Upper lobe of left lung (tissue), 6 donors: ENCODE measurements at places on chromosomes 7 and 10. TPM values are rescaled to one million over a fixed set of nuclear protein-coding genes. Genes with fewer than 3 reads are reported as not detected.

- H3K36me3 ChIP-seq = no peaks in the 10 kb centered on the region
- H3K4me1 ChIP-seq = peaks cover 36% of the 10 kb centered on the region
- no peaks in the 10 kb centered on the region for H3K27me3 ChIP-seq
- H3K4me3 ChIP-seq = peak overlapping the region; percentile 61
- H3K27ac ChIP-seq = peak overlapping the region; percentile 92
Observed at GRCh38 chr10:112950714-112951358, 789 bp downstream of the TCF7L2 start.

- H3K27ac ChIP-seq = peak overlapping the region; percentile 65
- no peaks in the 10 kb centered on the region for H3K27me3 ChIP-seq
- DNase-seq = no peak
- H3K36me3 ChIP-seq = peaks cover 16% of the 10 kb centered on the region
- peaks cover 46% of the 10 kb centered on the region for H3K4me1 ChIP-seq
Observed at GRCh38 chr7:135206941-135207391, 4.4 kb downstream of the WDR91 start.

GRCh38 chr7:133112335-133112734 lies 30.4 kb upstream of the CHCHD3 start:
- no peaks in the 10 kb centered on the region for H3K36me3 ChIP-seq
- H3K4me1 ChIP-seq = no peaks in the 10 kb centered on the region
- no peak overlapping the region for H3K27ac ChIP-seq
- H3K4me3 ChIP-seq = no peak overlapping the region
- no peaks in the 10 kb centered on the region for H3K27me3 ChIP-seq

GRCh38 chr7:20085086-20085485 lies 132.1 kb downstream of the MACC1 start:
- H3K4me3 ChIP-seq = no peak overlapping the region
- H3K27me3 ChIP-seq = no peaks in the 10 kb centered on the region
- H3K27ac ChIP-seq = no peak overlapping the region
- no peak for DNase-seq

DNA sequence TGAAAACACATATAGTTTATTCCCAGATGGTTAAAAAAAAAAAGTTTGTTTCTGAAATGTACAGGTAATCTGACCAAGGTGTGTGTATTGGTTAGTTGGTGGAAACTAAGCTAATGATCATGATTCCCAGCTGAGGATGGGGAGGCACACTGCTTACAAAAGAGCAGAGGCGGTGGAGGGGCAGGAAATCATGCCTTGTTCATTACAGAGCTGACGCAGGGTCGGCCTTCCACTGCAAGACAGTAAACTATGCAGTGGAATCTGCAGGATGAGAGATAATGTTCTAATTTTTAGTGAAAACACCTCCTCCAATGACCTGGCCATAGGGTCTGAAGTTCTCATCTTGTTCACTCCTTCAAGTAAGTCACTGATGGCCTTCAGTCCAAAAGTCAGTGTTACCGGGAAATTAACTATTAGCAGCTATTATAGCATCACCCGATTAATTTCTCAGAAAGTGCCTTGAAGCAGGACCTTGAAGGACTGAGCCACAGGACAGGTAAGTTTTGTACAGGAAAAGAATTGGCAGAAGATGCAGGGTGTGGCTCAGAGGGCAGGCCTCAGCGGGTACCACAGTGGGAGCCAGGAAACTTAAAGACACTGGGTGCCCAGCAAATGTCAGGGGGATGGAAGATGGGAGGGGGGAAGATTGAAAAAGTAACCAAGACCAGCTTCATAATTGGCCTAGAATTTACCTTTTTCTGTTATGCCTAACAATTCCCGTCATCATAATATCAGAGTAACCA lies 36.0 kb downstream of the MYOF start:
- peaks cover 43% of the 10 kb centered on the region for H3K4me1 ChIP-seq
- no peak for DNase-seq
- H3K27me3 ChIP-seq = no peaks in the 10 kb centered on the region
- H3K36me3 ChIP-seq = peaks cover 6% of the 10 kb centered on the region

GRCh38 chr10:24603333-24603732 lies 120.4 kb downstream of the ARHGAP21 start:
- H3K27ac ChIP-seq = no peak overlapping the region
- H3K36me3 ChIP-seq = peaks cover 23% of the 10 kb centered on the region
- H3K4me1 ChIP-seq = no peaks in the 10 kb centered on the region
- no peak overlapping the region for H3K4me3 ChIP-seq
- no peaks in the 10 kb centered on the region for H3K27me3 ChIP-seq

GRCh38 chr7:110867771-110868170 lies 223.2 kb upstream of the LRRN3 start:
- H3K4me1 ChIP-seq = peaks cover 6% of the 10 kb centered on the region
- DNase-seq = no peak
- no peaks in the 10 kb centered on the region for H3K27me3 ChIP-seq
- no peak overlapping the region for H3K27ac ChIP-seq
- H3K4me3 ChIP-seq = no peak overlapping the region
- H3K36me3 ChIP-seq = no peaks in the 10 kb centered on the region

- peak overlapping the region; percentile 71 for H3K27ac ChIP-seq
- no peaks in the 10 kb centered on the region for H3K36me3 ChIP-seq
- no peaks in the 10 kb centered on the region for H3K27me3 ChIP-seq
- H3K4me1 ChIP-seq = no peaks in the 10 kb centered on the region
- peak overlapping the region; percentile 36 for H3K4me3 ChIP-seq
Observed at GRCh38 chr7:85184599-85185423, 2.0 kb downstream of the SEMA3D start.

The GPAM gene
- total RNA-seq = 11.5 TPM

DNA sequence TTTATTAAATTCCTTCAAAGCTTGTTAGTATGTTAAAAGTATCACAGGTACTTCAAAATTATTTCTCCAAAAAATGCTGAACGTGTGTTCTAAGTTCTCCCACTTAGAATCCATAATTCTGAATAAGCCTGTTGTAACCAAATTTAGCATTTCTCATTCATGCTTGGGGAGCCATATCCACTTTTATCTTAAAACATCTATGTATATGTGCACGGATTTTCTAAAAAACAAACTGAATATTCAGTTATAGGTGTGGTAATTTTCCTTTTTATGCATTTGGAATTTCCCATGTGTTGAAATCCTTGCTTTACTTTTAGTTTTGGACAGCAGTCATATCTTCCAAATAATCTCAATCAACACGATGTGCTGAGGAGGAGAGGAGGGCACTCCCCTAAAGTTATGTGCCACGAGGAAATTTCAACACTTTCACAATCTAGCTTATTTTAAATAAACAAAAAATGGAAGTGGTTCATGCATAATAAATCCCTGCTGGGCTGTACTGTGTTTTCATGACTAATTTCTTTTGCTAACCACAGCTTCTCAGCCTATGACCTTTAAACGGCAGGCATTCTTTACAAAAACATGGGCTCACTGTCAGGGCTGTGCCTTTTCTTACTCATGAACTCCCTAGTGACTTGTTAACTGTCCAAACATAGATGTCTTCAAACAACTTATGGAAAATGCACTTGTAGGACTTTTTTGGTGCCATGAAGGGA lies 380.3 kb upstream of the SEMA3C start:
- H3K4me1 ChIP-seq = no peaks in the 10 kb centered on the region
- H3K4me3 ChIP-seq = no peak overlapping the region
- no peaks in the 10 kb centered on the region for H3K27me3 ChIP-seq
- DNase-seq = no peak

- H3K27ac ChIP-seq = no peak overlapping the region
- H3K36me3 ChIP-seq = no peaks in the 10 kb centered on the region
- no peak for DNase-seq
- no peaks in the 10 kb centered on the region for H3K27me3 ChIP-seq
- no peak overlapping the region for H3K4me3 ChIP-seq
Observed at GRCh38 chr7:2882111-2882510, 38.0 kb upstream of the GNA12 start.

DNA sequence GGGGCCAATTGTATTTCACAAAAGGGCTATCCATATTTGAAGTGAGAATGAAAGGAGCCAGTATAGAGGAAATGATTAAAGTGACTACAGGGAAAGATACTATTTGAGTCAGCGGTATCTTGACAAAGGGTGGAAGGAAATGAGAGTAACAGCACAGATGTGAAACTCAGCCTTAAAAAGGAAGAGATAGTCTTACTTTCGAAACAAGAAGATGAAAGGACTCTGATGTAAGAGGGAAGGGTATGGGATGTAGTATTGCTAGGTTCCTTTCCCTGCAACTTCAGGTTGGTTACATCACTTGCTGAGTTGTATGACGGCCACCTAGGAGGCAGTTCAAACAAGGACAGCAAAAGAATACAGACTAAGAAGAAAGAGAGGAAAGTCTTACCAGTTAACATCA lies 13.7 kb downstream of the CISD1 start:
- peak overlapping the region; percentile 35 for H3K27ac ChIP-seq
- H3K36me3 ChIP-seq = no peaks in the 10 kb centered on the region
- H3K4me3 ChIP-seq = no peak overlapping the region
- H3K4me1 ChIP-seq = peaks cover 6% of the 10 kb centered on the region

The HABP2 gene
- 0.15 TPM for total RNA-seq

- H3K27ac ChIP-seq = no peak overlapping the region
- H3K4me3 ChIP-seq = no peak overlapping the region
- DNase-seq = no peak
- H3K36me3 ChIP-seq = no peaks in the 10 kb centered on the region
- H3K4me1 ChIP-seq = no peaks in the 10 kb centered on the region
Observed at GRCh38 chr7:90262438-90262837, 17.5 kb downstream of the CFAP69 start.

GRCh38 chr10:49385939-49386922 lies 9.7 kb downstream of the DRGX start:
- no peak for DNase-seq
- no peak overlapping the region for H3K4me3 ChIP-seq
- no peak overlapping the region for H3K27ac ChIP-seq
- H3K27me3 ChIP-seq = no peaks in the 10 kb centered on the region
- no peaks in the 10 kb centered on the region for H3K4me1 ChIP-seq
- no peaks in the 10 kb centered on the region for H3K36me3 ChIP-seq

The CYP3A4 gene
- not detected for total RNA-seq

DNA sequence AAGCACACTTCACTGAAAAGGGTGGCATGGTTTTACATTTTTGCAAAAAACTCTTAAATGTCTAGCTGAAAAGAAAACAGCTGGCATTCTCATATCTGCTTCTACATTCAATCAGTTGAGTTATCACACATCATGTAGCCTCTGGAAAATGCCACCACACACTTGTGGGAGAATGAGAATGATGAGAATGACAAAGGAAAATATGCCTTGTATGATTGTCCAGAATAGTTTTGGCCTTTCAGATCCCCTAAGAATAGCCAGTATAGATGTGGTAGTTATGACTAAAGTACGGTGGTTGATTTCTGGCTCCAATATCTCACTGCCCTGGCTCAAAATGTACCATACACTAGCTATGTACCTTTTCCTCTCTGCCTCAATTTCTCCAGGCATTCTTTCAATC lies 30.2 kb upstream of the FRMD4A start:
- DNase-seq = no peak

DNA sequence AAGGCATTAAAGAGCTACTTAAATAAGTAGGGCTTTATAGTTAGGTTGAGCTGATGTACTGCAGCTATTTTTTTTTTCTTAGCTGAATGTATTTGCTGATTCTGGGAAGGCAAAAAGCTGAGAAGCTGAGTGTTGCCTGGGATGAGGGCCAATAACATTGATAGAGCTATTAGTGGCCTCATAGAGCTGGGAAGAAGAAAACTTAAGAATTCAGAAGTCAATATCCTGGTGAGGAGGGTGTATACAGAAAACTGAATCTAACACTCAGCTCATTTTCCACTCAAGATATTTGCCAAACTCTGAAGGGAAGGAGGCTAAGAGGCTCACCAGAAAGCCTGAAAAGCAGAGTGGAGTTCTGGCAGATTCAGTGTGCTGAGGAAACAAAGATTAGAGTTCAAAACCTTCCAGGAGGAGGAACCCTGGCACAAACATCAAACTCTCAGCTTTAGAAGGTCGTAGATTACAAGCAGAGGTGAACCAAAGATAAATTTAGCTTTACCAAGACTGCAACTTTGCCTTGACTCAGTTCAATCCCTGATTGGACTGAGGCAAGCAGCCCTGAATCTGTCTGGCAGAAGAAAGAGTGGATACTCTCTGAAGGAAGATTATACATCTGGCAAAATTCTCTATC lies 11.3 kb downstream of the PPP1R3C start:
- DNase-seq = no peak
- no peak overlapping the region for H3K4me3 ChIP-seq
- no peak overlapping the region for H3K27ac ChIP-seq
- H3K4me1 ChIP-seq = no peaks in the 10 kb centered on the region

GRCh38 chr10:108787932-108788331 lies 1135.4 kb downstream of the XPNPEP1 start:
- H3K4me1 ChIP-seq = no peaks in the 10 kb centered on the region
- H3K4me3 ChIP-seq = no peak overlapping the region
- no peak for DNase-seq
- no peak overlapping the region for H3K27ac ChIP-seq

- no peak overlapping the region for H3K4me3 ChIP-seq
- no peaks in the 10 kb centered on the region for H3K4me1 ChIP-seq
- no peak for DNase-seq
- H3K27me3 ChIP-seq = no peaks in the 10 kb centered on the region
Observed at GRCh38 chr10:118790058-118790457, 35.3 kb upstream of the CACUL1 start.

- DNase-seq = no peak
- H3K27ac ChIP-seq = no peak overlapping the region
Observed at GRCh38 chr7:124101173-124101768, 68.4 kb upstream of the TMEM229A start.

The NKX1-2 gene
- total RNA-seq = not detected

GRCh38 chr7:8365499-8366110 lies 67.8 kb upstream of the NXPH1 start:
- no peak overlapping the region for H3K27ac ChIP-seq
- H3K36me3 ChIP-seq = no peaks in the 10 kb centered on the region
- DNase-seq = no peak
- no peaks in the 10 kb centered on the region for H3K27me3 ChIP-seq
- H3K4me1 ChIP-seq = no peaks in the 10 kb centered on the region

The RPP30 gene
- 23.3 TPM for total RNA-seq

The SPDYE6 gene
- not detected for total RNA-seq

- no peak overlapping the region for H3K27ac ChIP-seq
- peaks cover 13% of the 10 kb centered on the region for H3K4me1 ChIP-seq
- no peak overlapping the region for H3K4me3 ChIP-seq
- no peaks in the 10 kb centered on the region for H3K27me3 ChIP-seq
Observed at GRCh38 chr10:86648704-86649427, 5.5 kb upstream of the OPN4 start.

The INHBA gene
- total RNA-seq = 6.7 TPM

DNA sequence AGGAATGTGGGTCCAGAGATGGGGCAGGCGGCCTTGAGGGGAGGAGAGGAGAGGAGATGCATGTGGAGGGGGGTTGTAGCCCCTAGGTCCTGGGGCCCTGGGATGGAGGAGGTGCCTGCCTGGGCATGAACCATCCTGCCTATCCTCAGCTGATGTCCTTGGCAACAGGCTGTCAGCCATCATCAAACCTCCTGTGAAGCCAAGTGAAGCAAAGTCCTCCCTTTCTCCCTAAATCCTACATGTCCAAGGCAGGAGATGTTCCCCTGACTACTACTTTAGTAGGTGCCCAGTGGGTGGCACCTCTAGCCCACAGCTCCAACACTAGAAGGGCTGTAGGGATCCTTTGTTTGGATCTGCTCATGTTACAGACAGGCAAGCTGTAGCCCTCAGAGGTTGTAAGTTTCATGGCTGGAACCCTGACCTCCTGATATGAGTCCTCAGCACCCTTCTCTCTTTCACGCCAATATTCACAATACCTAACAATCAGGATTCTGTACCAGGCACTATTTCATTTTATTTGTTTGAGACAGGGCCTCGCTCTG lies 66.6 kb upstream of the SYPL1 start:
- no peaks in the 10 kb centered on the region for H3K36me3 ChIP-seq
- DNase-seq = no peak
- H3K27me3 ChIP-seq = no peaks in the 10 kb centered on the region
- H3K4me3 ChIP-seq = no peak overlapping the region
